ENCODE measurements at places on chromosomes 3 and 15.
A peak's percentile ranks its signal among the peaks of the same experiment; 100 is the strongest.

DNA sequence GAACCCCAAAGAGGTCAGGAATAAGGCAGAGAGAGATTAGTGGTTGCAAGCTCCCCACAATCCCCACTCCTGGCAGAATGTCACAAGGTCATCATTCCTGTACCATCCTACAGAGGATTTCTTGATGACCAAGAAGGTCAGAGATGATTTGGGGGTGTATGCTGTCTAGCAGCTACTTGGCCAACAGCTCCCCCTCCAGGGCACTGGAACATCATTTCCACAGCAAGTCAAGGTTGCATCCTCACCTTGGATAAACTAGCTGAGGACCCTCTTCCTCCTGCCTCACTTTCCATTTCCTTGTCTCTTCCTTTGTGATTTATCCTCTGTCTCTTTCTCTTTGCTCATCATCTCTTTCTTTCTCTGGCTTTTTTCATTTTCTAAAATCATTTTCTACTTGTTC, 106.3 kb downstream of the PROS1 start:
- DNase-seq = no peak

DNA sequence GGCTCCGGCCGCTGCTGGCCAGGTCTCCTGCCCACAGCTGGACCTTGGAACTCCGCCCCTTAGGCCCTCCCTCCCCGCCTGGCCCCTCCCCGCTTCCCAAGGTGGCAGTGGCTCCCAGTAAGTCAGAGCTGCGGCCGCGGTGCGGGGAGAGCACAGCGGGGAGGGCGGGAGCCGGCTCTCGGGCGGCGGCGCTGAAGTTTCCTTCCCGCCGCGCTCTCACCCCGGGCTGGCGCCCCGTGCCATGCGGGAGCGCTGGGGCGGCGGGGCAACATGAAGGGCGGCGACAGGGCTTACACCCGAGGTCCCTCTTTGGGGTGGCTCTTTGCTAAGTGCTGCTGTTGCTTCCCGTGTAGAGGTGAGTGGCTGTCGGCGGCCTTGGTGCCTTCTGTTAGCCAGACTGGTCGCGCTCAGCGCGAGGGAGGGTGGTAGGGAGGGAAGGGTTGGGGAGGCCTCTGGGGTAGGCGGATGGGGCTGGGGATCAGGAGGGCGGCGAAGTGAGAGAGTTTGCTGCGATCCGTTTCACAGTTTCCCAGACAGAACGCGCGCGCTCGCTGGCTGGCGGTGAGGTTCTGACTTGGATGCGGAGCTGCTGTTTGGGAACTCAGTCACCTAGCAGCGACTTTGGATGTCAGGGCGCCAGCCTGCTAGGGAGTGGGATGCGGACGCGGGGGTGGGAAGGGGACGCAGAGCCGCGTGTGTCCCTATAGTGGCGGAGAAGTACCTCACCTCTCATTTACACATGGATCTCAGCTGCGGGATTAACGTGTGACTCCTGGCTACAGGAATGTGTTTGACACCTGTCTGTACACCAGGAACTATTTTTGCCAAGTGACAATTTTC, 145.5 kb upstream of the UMPS start:
- peak; percentile 21 for DNase-seq

GRCh38 chr3:34534013-34534412, 735.6 kb downstream of the PDCD6IP start:
- no peak for DNase-seq

GRCh38 chr3:58249358-58250092, 11.9 kb downstream of the ABHD6 start:
- DNase-seq = peak; percentile 30

GRCh38 chr3:188711881-188712247, 459.9 kb upstream of the TPRG1 start:
- DNase-seq = no peak

- DNase-seq = peak; percentile 18
Observed at GRCh38 chr3:102200126-102200525, 234.7 kb upstream of the ZPLD1 start.

- no peak for DNase-seq
Observed at GRCh38 chr3:135145581-135145980, 350.5 kb downstream of the EPHB1 start.

DNA sequence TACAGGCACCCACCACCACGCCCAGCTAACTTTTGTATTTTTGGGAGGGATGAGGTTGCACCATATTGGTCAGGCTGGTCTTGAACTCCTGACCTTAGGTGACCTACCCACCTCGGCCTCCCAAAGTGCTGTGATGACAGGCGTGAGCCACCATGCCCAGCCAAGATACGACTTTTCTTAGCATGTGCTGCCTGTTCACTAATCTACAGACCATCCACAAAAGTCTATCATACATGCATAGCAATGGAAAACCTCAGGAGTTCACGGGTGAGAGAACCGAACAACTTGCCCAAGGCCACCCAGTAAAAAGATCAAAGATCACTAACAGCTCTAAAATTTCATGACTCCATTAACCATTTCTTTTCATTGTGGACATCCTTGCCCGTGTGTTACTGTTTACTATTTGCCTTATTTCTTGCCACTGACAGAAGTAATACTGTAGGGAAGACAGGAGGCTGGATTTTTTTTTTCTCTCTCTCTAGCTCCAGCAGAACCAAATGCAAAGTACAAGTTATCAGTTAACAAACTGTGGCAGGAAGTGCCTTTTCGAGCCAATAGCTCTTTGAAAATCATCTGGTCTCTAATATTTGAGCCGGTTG, 92.3 kb downstream of the FOXP1 start:
- DNase-seq = no peak
